ENCODE measurements at places on chromosomes 3 and 15.

- DNase-seq = no peak
These were observed 16.6 kb downstream of the NFKBIZ start for GRCh38 chr3:101865751-101866509.

DNA sequence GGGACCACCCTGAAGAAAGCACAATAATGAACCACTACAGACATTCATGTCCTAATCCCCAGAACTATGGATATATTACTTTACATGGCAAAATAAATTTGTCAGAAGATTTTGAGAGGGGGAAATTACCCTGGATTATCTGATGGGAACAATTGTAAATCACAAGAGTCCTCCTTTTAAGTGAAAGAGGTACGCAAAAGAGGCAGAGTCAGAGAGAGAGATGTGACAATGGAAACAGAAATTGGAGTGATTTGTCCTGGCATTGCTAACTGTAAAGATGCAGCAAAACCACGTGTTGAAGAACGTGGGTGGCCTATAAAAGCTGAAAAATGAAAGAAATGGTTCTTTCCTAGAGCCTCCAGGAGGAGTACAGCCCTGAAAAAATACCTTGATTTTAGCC, 1121.4 kb upstream of the ALCAM start:
- no peak for DNase-seq

- no peak for DNase-seq
These were observed 26.0 kb downstream of the FBLN2 start for GRCh38 chr3:13574798-13575451.

DNA sequence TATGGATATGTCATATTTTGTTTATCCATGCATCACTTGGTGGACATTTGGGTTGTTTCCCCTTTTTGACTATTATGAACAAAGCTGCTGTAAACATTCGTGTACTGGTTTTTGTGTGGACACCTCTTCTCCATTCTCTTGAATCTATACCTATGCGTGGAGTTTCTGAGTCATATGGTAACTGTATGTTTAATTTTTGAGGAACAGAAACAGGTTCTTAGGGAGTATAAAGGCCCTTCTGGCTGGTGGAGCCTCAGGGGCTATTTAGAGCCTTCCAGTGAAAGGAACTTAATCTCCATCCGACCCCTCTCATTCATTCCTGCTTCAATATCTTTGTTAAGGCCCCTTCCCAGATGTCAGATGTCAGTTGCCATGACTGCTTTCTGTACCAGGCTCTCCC, 14.1 kb upstream of the CTXND1 start:
- no peak for DNase-seq

DNA sequence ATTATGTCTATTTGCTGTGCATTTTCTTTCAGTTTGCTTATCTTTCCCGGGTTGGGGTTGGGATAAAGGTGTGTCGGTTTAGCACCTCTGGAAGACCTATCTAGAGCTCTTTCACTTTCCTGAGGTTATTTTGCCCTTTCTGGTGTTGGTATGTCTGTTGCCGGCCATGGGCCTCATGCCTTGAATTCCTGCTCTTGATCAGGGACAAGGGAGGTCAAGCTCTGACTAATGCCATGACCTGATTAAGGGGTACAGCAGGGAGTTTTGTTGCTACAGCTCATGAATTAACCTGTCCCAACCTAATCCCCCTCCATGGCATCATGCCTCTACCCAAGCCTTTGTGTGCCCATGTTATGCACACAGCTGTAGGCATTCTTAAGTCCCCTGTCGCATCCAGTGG, 70.5 kb upstream of the GOLGA6B start:
- no peak for DNase-seq

DNA sequence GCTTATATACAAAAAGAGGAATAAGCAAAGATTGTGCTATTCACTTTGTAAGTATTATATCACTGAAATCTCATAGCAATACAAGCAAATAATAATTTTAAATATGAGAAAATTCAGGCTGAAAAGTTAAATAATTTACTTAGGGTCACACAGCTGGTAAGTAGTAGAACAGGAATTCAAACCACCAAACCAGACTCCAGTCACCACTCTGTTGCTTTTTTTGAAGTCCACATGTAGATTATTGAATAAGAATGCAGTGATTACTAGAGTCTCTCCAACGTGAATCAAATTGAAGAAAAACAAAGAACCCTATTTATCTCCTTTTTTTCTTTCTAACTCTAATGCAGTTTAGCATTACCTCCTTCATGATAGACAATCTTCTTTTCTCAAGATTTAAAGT, 15.9 kb downstream of the SPICE1 start:
- no peak for DNase-seq

GRCh38 chr3:39378088-39378487, 5.1 kb upstream of the SLC25A38 start:
- DNase-seq = peak; percentile 50

DNA sequence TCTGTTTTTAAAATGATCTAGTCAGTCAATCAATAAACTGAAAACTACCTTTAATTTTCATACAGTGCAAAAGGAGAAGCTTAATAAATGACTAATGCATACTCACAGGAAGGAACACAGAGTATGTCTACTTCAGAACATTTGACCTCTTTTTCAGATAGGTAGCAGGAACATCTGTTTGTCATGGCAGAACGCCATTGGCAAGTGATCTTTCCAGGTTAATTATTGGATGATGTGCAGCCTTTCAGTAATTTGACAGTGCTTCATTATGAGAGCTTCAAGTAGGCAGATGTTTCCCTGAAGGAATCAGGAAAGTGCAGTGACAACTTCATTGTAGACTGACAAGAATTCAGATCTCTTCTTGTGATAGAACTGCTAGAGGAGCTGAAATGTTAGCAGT, 325.0 kb downstream of the OTOL1 start:
- no peak for DNase-seq

DNA sequence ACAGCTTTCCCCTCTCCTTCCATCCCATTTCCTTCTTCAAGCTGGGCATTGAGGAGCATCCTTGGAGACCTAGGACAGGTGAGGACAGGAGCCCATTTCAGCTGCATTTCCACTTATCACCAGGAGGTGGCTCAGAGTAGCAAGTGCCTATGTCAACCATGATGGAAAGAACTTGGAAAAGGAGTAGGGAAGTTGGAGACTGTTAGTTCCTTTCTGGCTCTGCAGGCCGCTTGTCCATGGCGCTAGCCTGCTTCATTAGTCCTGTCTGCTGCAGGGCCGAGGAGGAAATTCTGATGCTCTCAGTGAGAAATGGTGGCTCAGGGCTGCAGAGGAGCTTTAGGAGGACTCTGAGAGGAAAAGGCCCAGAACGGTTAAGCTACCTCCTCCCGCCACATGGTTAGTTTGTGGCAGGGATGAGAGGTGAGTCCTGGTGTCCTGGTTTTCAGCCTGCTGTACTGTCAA, 7.0 kb upstream of the CD276 start:
- peak; percentile 40 for DNase-seq

DNA sequence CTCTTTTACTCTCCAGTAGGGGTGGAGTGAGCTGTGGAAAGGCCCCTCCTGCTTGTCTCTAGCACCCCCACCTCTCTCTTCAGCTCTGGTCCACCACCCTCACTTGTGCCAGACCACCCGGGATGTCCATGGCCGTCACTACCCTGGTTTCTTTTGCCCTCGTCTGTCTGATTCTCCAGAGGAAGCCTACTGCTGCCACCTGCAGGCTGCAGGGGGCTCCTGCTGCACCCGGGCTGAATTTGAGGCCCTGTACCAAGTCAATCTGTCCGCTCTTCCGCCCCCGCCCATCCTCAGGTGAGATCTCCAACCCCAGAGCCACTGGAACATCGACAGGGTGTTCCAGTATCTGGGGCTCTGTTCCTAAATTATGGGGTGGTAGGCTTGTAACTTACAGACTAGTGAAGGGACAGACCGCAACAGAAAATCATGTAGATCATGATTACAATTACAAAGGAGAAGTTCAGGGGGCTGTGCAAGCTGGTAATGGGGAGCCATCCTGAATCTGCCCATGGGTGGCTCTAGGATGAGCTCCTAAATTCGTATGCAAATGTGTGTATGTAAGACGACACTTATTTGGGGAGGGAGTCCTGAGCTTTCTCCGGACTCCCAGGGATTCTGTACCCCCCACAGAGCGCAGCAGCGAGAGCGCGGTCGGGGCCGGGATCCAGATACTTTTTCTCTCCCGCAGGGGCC, 683 bp upstream of the UNC45A start:
- peak; percentile 89 for DNase-seq

DNA sequence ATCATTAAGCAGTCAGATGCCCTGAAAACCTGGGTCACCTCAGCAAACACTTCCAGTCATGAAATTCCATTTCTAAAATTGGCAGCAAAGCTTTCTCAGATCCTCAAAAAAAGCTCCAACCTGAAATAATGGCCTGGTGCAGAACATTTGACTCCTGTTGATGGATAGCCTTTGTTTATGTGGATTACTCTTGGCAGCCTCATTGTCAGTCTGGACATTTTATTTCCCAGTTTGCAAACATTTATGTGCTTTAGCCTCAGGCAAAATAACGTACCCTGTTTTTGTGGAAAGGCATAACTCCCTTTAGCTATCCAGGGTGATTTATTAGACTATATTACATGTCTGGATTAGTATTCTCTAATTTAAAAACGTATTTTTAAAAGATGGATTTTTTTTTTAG, 53.9 kb downstream of the PXYLP1 start:
- no peak for DNase-seq

DNA sequence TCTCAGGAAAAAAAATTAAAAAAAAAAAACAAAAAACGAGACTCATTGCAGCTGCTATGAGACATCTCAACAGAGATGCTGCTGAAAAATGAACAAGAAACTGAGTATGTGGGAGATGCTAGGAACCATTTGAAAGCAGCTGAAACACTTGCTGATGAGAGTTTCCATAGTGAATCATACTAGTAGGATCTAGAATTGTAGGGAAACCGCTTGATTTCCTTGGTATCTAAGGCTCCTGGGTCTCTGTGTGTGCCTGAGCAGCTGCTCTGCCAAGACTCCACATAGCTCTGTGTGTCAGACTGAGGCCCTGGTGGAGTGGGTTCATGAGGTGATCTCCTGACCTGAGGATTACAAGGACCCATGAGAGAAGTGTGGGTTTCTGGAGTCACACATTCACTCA, 313.4 kb upstream of the NECTIN3 start:
- DNase-seq = no peak

GRCh38 chr3:49411535-49411967, 225 bp downstream of the RHOA start:
- peak; percentile 64 for DNase-seq

DNA sequence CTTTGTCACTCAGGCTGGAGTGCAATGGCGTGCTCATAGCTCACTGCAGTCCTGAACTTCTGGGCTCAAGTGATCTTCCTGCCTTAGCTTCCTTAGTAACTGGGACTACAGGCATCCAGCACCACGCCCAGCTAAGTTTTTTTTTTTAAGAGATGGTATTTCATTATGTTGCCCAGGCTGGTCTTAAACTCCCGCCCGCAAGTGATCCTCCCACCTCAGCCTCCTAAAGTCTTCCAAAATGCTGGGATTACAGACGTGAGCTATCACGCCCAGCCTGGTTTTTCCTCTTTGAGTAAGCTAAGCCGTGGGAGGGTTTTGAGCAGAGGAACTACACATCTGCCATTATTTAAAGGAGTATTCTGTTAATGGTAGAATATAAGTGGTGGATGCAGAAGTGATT, 7.4 kb upstream of the LRRFIP2 start:
- no peak for DNase-seq

GRCh38 chr3:61520966-61521628, 40.3 kb upstream of the PTPRG start:
- peak; percentile 58 for DNase-seq

- no peak for DNase-seq
These were observed 730.7 kb upstream of the ALCAM start for GRCh38 chr3:104635872-104636580.

- peak; percentile 79 for DNase-seq
These were observed 6.0 kb downstream of the CTSH start for GRCh38 chr15:78938658-78939488.

- no peak for DNase-seq
These were observed 527.6 kb downstream of the DIPK2A start for GRCh38 chr3:144499001-144499930.

- no peak for DNase-seq
These were observed 3.8 kb upstream of the USP3 start for GRCh38 chr15:63500265-63501250.

GRCh38 chr3:12339701-12340480, 51.0 kb downstream of the PPARG start:
- DNase-seq = no peak

DNA sequence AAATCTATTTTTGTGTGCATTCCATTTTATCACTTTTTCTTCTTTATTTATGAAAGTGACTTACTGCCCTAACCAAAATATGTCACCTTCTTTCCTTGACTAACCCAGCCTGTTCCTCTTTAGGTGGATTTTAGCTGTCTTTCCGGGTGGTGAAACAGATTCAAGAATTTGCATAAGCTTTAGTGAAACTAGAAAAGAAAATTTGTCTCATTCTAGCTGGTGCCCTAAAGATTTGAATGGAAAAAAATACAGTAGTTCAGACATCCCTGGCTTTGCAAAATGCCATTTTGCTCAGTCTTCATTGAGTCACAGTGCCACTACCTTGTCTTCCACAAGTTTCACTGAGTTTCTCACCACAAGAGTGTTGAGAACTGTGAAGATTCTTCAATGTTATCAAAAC, 28.2 kb upstream of the CCDC50 start:
- peak; percentile 52 for DNase-seq

GRCh38 chr15:63626955-63627354, 29.8 kb downstream of the FBXL22 start:
- no peak for DNase-seq

DNA sequence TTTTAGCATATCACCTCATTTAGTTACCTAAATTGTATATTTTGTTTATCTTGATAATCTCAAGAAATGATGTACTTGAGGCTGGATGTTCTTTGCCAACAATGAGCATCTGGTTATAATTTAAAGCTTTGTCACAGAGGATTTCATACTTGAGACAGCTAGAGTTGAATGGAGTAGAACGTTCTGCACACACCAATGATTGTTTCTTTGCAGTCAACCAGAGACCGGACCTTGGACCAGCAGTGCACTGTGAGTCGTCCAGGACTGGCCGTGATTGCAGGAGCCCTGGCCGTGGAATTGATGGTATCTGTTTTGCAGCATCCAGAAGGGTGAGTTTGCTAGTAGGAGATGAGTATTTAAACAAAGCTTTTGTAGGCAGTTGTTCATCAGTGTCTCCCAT, 90.4 kb downstream of the ATG7 start:
- DNase-seq = no peak

DNA sequence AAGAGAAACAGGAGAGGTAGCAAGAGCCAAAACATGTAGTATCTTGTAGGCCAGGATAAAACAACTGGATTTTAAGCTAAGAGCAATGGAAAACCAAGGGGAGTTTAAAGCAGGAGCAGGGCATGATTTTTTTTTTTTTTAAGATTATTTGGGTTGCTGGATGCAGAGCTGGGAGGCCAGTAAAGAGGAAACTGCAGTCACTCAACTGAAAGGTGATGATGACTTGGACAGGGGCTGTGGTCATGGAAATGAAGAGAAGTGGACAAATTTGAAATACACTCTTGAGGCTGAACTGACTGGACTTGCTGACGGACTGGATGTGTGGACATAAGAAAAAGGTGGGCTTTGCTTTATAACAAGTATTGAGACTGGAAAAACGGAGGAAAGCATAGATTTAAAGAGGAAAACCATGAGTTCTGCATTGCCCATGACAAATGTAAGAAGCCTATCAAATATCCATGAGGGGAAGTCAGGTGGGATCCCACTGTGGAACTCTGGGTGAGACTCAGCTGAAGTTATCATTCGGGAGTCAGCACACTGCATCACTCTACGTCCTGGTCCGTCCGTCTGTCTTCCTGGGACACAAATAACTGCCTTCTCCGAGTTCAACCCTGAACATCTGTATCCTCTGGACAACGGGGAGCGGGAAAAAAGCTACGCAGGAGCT, 688 bp downstream of the XPC start:
- DNase-seq = no peak

Data from germinal center (tissue), 1 donor.